Thoracic aorta (tissue), 2 donors: ENCODE measurements at places on chromosomes 3 and 15.

- peaks cover 56% of the 10 kb centered on the region for H3K4me1 ChIP-seq
- no peak overlapping the region for H3K4me3 ChIP-seq
- no peak for DNase-seq
- no peak overlapping the region for H3K27ac ChIP-seq
- H3K36me3 ChIP-seq: no peaks in the 10 kb centered on the region
- H3K27me3 ChIP-seq: no peaks in the 10 kb centered on the region
Observed at GRCh38 chr3:159856590-159857104, 132.0 kb upstream of the IL12A start.

GRCh38 chr3:13385373-13385965 lies 34.7 kb downstream of the NUP210 start:
- H3K36me3 ChIP-seq: no peaks in the 10 kb centered on the region
- no peak overlapping the region for H3K27ac ChIP-seq
- H3K4me3 ChIP-seq: no peak overlapping the region
- DNase-seq: no peak
- no peaks in the 10 kb centered on the region for H3K27me3 ChIP-seq

DNA sequence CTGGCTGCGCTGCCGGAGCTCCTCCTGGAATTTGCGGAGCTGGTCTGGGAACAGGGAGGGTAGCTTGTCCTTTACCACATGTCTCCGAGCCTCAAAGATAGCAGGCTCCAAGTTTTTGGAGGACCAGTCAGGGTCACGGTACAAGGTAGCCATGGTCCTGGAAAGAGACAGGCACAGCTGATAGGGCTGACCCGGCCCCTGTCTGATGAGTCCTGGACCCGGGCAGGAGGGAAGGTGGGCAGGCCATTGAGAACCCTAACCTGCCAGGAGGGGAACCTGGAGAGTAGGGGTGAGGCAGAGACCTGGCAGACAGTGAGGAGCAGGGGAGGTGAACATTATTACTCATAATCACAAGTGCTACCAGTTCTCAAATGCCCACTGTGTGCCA lies 20.4 kb upstream of the EHD4 start:
- H3K4me3 ChIP-seq: no peak overlapping the region
- H3K27me3 ChIP-seq: no peaks in the 10 kb centered on the region
- no peaks in the 10 kb centered on the region for H3K4me1 ChIP-seq
- no peaks in the 10 kb centered on the region for H3K36me3 ChIP-seq
- H3K27ac ChIP-seq: no peak overlapping the region

- peak overlapping the region; percentile 67 for H3K27ac ChIP-seq
- no peaks in the 10 kb centered on the region for H3K36me3 ChIP-seq
- no peak overlapping the region for H3K4me3 ChIP-seq
- DNase-seq: no peak
Observed at GRCh38 chr3:45179163-45179562, 33.0 kb upstream of the CDCP1 start.

DNA sequence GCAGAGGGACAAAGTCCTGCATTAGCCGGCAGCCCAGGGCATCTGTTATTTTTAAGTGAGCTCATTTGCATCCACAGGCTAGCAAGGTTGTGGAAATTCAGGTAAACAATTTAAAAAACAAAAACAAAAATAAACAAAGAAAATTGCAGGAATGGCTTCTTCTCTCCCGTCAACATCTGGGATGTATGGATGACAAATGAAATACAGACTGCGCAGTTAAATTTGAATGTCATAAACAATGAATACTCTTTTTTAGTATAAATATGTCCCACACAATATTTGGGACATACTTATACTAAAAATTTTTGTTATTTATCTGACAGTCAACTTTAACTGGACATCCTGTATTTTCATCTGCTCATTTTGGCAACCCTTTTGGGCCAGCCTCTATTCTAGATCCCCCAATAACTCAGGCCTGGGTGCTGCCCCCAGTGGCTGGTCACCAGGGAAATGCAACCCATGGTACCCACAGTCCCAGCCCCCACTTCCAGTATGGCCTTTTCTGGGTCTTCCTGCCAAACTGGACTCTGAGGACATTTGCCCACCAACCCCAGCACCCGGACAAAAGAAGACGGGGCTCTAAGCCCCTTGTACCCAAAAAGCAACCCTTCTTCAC lies 12.7 kb downstream of the GRM2 start:
- no peaks in the 10 kb centered on the region for H3K36me3 ChIP-seq
- no peak overlapping the region for H3K27ac ChIP-seq
- DNase-seq: no peak
- H3K4me1 ChIP-seq: no peaks in the 10 kb centered on the region
- H3K4me3 ChIP-seq: no peak overlapping the region
- H3K27me3 ChIP-seq: no peaks in the 10 kb centered on the region

DNA sequence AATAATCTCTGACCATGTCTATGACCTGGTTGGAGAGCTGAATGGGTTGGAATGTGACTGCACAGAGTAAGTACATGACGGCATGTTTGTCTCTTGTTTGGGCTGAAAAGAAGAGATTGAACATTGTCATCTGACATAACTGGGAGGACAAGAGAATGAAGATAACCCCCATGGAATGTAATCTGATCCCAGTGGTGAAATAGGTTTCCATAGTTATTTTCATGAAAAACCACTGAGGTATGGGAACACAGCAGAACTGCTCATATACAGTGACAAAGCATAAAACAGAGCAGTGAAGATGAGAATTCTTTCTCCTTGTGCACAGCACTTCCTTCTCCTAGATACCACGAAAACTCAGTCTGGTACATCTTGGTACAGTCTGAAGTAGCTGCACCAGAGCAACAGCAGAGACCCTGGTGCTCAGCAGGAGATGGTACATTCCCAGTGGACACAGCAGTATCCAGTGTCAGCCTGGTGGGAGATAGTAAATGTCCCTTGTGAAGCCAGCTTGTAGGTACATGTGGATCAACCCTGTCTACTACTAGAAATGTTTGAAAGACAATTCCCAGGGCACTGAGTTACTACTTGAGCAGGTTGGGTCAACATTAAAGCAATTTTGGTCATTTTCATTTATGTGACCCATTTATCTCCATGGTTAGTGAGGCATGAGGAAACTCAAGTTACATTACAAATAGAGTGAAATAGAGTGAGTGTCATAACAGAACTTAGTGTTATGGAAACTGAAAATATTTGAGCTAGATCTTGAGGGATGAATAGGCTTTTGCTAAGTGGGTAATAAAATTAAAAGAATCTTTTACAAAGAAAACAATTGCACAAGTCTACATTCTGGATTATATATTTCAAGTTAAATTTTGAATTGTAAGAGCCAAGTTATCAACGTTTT lies 178.3 kb downstream of the SUCNR1 start:
- H3K27ac ChIP-seq: no peak overlapping the region
- peaks cover 14% of the 10 kb centered on the region for H3K4me1 ChIP-seq
- H3K36me3 ChIP-seq: no peaks in the 10 kb centered on the region
- no peaks in the 10 kb centered on the region for H3K27me3 ChIP-seq
- H3K4me3 ChIP-seq: no peak overlapping the region

GRCh38 chr3:127953091-127954035 lies 38.3 kb downstream of the KBTBD12 start:
- peaks cover 26% of the 10 kb centered on the region for H3K4me1 ChIP-seq
- H3K4me3 ChIP-seq: peak overlapping the region; percentile 13
- H3K27ac ChIP-seq: peak overlapping the region; percentile 72
- no peaks in the 10 kb centered on the region for H3K27me3 ChIP-seq
- H3K36me3 ChIP-seq: no peaks in the 10 kb centered on the region
- DNase-seq: no peak

GRCh38 chr15:67766968-67767367 lies 58.3 kb upstream of the SKOR1 start:
- no peak overlapping the region for H3K27ac ChIP-seq
- no peak for DNase-seq
- H3K4me1 ChIP-seq: no peaks in the 10 kb centered on the region
- no peaks in the 10 kb centered on the region for H3K27me3 ChIP-seq
- H3K36me3 ChIP-seq: no peaks in the 10 kb centered on the region

GRCh38 chr15:88745065-88745464 lies 58.2 kb upstream of the ACAN start:
- DNase-seq: no peak
- no peaks in the 10 kb centered on the region for H3K27me3 ChIP-seq
- H3K36me3 ChIP-seq: no peaks in the 10 kb centered on the region
- H3K27ac ChIP-seq: peak overlapping the region; percentile 29

GRCh38 chr15:70165716-70166284 lies 68.1 kb upstream of the TLE3 start:
- peaks cover 43% of the 10 kb centered on the region for H3K4me1 ChIP-seq
- no peak overlapping the region for H3K4me3 ChIP-seq
- no peaks in the 10 kb centered on the region for H3K36me3 ChIP-seq
- H3K27ac ChIP-seq: no peak overlapping the region
- H3K27me3 ChIP-seq: no peaks in the 10 kb centered on the region

DNA sequence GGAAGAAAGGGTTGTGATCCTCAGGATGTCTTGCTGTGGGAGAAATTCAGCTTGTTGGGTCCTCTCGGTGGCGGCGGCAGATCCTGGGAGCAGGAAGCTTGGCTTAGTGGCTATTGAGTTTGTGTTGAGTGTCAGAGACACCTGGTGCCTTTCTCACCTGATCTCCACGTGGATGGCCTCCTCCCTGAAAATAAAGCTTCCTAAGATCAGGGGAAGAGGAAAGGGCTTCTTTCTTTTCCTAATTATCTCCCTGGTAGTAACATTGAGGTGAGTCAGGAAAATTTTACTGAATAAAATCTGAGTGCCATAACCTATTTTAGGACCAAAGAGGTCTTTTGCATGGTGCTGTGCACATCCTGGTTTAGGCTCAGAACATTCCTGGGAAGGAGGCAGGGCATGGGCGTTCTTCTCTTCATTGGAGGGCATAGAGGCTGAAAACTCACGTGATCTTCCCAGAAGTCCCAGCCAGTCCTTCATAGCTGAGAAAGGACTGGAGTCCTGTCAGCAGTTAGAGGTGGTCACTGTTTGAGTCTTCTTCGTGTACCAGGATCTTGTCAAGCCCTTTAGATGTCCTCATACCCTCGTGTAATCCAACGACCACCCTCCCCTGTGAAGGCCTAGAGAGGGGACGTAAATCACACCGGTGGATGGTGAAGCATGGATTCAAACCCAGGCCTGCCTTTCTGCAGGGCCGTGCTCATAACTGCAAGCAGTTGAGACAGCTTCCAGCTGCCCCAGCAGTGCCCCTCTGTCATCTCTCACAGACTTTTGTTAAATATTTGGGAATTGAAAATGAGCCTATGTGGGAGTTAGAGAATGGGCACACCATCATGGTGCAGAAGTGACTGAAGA lies 1.1 kb downstream of the CMTM8 start:
- H3K4me3 ChIP-seq: peak overlapping the region; percentile 85
- H3K27me3 ChIP-seq: no peaks in the 10 kb centered on the region
- H3K27ac ChIP-seq: no peak overlapping the region

GRCh38 chr3:23665741-23666140 lies 140.0 kb upstream of the UBE2E1 start:
- no peaks in the 10 kb centered on the region for H3K36me3 ChIP-seq
- no peak for DNase-seq
- no peaks in the 10 kb centered on the region for H3K27me3 ChIP-seq
- no peak overlapping the region for H3K27ac ChIP-seq
- H3K4me3 ChIP-seq: no peak overlapping the region

DNA sequence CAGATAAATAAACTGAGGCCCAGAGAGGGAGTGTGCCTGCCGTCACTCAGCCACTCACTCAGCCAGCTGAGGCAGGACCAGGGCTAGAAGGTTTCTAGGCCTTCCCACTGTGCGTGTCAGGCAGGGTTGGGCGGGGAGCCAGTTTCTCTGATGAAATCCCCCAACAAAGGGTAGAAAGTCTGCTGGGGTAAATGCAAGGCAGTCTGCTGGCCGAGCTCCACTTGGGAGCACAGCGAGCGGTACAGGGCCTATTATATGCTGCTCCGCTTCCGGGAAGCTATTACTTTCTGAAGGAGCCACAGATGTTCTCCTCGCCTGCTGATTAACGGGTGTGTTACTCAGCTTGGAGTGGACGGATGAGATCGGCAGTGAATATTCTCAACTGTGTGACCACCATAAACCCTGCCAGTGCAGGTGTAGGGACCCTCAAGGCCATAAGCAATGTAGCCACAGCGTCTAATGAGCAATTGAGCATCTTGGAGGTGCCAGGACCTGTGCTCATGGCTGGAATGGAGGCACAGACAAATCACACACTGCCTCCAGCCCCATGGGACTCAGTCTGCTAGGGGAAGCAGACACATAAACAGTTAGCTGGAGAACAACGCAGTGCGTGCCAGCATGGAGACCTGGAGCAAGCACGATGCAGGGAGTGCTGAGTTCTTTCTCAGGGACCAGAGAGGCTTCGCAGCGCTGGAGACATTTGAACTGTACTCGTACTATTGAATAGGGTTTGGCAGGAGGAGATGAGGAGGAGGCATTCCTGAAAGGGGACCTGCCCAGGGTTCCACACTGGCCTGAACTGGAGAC lies 42.1 kb downstream of the CORO2B start:
- peaks cover 17% of the 10 kb centered on the region for H3K4me1 ChIP-seq
- peak overlapping the region; percentile 75 for H3K27ac ChIP-seq
- H3K4me3 ChIP-seq: peak overlapping the region; percentile 29
- H3K27me3 ChIP-seq: no peaks in the 10 kb centered on the region
- H3K36me3 ChIP-seq: no peaks in the 10 kb centered on the region

- H3K4me3 ChIP-seq: peak within 1 kb of the TSS; percentile 59
- DNase-seq: no peak
- no peaks in the 10 kb centered on the region for H3K27me3 ChIP-seq
- no peak within 1 kb of the TSS for H3K27ac ChIP-seq
Observed at GRCh38 chr3:71753701-71754609, at the start of gene GPR27. TSS of gene GPR27 (plus strand) at chr3:71753855. CDS start at chr3:71754050, 195 bp downstream.

- no peak overlapping the region for H3K4me3 ChIP-seq
- H3K27ac ChIP-seq: no peak overlapping the region
- H3K36me3 ChIP-seq: no peaks in the 10 kb centered on the region
Observed at GRCh38 chr3:41118461-41119390, 80.6 kb upstream of the CTNNB1 start.

DNA sequence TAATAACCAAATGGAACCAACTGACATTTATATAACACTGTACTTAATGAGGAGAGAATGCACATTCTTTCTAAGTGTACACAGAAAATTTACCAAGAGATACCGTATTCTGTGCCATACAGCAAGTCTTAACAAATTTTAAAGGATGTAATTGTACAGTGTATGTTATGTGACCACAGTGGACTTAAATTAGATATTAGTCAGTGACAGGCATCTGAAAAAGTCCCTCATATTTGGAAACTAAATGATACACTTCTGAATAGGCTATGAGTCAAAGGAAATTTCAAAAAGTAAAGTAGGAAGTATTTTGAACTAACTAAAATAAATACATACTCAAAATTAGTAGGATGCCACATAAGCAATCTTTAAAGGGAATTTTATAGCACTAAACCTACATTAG lies 59.6 kb upstream of the P3H2 start:
- H3K36me3 ChIP-seq: no peaks in the 10 kb centered on the region
- H3K4me3 ChIP-seq: no peak overlapping the region
- H3K27ac ChIP-seq: no peak overlapping the region
- peaks cover 14% of the 10 kb centered on the region for H3K4me1 ChIP-seq

DNA sequence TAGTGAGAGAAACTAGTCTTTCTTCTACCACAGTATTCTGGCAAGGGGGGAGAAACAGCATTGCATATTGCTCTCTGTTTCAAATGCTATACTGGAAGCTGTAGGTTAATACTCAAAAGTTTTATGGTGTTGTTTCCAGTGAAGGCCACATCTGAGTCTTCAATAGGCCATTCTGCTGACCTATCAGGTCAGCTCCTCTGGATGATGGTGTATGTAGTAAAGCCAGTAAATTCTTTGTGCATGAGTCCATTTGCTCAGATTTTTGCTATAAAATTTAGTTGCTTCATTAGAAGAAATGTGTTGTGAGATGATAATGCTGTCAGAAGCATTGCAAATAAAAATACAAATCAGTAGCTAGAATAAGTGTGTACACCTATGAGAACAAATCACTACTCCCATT lies 64.9 kb upstream of the RBMS3 start:
- H3K27me3 ChIP-seq: no peaks in the 10 kb centered on the region
- H3K27ac ChIP-seq: no peak overlapping the region
- H3K4me1 ChIP-seq: no peaks in the 10 kb centered on the region
- no peak for DNase-seq
